ENCODE measurements at places on chromosomes 3 and 15.

DNA sequence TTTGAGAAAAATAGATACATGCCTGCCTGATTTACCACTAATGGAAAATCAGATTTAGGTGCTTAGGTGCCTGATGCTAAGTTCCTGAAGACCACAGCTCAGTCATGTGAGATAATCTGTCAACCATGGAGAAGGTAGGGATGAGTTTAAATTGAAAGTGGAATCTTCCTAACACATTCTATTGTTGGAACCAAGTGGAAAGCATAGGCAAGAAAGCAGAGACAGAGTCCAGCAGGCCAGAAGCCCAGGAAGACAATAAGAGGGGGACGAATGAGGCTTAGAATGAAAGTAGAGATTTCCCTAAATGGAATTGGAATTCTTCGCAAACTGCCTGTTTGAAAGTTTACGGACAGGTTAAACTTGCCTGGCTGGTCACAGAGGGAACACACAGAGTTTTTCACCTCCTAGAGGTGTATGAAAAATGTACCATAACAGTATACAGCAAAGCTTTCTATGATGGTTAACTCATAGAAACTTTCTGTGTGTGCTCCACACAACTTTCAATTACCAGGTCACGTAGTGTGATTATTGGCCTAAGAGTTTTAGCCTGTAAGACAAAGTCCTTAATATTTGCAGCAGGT is 453.8 kb upstream of the KCNMB2 start:
- DNase-seq: no peak

DNA sequence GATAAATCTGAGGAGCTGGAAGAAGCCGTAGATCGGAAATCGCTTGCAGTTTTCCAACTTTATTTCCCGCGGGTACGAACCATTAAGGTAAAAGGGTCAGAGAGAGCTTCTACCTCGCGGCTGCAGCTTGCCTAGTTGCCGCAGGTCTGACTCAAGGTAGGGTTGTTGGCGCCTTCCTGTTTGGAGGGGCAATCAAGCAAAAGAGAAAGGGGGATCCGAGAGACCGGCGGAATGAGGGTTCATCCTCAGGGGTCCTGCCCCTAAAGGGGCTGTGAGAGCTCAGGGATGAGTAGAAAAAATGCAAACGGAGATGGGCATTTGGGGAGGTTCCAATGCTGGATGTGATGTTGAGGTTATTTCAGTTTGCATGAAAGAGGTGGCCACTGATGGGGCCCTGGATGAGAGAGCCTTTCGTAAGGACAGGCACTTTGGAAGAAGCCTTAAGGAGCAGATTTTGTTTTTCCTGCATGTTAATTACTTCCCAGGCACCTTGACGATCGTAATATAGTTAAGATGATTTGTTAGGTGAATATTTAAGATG is 265.4 kb downstream of the CGGBP1 start:
- DNase-seq: no peak

- no peak for DNase-seq
Measured at GRCh38 chr15:98150536-98150935, 190.0 kb downstream of the ARRDC4 start.

DNA sequence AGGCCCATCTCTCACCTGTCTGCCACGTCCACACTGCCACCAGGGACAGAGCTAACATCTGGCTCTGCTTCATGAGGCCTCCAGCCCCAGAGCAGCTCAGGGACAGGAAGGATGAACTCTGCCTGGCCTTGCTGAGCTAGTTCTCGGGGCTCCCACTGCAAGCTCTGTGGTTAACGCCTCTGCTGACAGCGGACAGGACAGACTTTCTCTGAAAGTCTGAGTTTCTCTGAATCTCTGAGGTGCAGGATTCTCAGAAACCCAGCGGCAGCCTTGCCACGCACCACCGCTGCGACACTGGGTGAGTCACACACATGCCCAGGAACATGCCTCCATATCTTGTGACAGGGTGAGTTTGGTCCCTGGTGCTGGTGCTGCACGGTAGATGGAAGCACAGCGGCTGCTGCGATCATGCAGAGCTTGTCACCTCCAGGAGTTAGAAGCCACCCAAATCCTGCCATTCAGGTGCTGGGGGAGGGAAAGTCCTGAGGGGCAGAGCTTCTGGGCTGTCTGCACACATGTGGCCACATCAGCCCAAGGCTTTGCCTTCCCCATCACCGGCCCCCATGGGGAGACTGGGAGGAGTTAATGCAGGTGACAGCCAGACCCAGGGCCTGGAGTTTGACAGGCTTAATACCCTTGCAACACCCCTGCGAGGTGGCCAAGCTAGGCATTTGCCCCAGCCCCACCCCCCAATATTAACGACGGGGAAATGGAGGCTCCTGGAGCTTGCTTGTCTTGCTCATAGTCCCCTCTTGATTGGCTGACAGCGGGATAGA is 267.0 kb downstream of the PLCL2 start:
- DNase-seq: no peak

GRCh38 chr3:148930752-148931151 is 60.6 kb upstream of the GYG1 start:
- DNase-seq: peak; percentile 72

DNA sequence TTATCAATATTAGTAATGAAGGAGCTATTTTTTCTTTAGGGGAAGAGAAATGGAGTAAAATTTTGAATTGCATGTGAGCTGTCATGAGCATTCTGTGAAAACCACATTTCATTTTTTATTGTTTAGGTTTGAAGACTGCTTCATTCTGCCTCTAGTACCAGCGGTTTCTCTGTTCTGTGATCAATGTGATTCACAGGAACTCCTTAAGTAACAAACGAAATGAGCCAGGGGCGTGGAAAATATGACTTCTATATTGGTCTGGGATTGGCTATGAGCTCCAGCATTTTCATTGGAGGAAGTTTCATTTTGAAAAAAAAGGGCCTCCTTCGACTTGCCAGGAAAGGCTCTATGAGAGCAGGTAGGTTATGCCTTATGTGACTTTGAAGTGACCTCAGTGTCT is 13.0 kb downstream of the NIPA2 start:
- DNase-seq: no peak

- DNase-seq: no peak
Measured at GRCh38 chr15:92709110-92709790, 53.7 kb upstream of the FAM174B start.

- no peak for DNase-seq
Measured at GRCh38 chr15:67085237-67085817, 19.9 kb downstream of the SMAD3 start.

DNA sequence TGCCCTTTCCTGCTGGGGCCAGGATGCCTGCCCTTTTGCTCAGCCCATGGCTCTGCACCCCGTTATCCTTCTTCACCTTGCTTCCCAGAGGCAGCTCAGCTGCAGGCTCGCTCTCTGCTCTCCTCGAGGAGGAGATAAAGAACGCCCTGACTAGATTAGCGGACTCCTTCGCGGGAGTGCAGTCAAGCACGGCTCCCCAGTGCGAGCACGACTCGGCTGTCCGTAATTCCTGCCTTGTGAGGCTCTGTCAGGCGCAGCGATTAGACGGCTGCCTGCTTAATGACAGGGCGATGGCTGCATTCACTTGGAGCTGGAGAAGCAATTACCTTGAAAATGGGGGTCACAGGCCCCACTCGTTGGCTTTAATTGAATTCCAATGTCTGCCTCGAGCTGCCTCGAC is 25.9 kb downstream of the TLE3 start:
- DNase-seq: no peak

DNA sequence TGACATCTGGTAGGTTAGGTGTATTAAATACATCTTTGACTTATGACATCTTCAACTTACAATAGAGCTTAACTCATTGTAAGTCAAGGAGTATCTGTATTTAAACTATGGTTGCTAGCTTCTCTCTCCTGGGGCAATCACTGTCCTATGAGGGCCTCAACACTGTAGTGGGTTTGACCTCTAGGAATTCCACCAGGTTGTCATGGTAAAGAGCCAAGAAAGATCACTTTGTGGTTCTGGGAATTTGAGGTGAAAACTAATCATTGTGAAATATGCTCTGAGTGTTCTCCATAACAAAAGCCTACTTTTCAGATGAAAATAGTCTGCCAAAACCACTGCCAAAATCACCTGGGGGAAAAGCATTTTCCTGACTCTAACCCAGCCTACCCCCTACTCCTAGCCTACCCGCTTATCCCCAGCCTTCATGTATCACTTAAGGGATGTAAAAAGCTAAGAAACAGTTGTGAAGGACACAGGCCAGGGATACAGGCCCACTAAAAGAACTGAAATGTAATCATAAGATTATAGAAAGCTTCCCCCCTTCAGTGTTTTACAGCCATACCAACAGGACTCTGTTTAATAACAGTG is 723.8 kb downstream of the MECOM start:
- no peak for DNase-seq

DNA sequence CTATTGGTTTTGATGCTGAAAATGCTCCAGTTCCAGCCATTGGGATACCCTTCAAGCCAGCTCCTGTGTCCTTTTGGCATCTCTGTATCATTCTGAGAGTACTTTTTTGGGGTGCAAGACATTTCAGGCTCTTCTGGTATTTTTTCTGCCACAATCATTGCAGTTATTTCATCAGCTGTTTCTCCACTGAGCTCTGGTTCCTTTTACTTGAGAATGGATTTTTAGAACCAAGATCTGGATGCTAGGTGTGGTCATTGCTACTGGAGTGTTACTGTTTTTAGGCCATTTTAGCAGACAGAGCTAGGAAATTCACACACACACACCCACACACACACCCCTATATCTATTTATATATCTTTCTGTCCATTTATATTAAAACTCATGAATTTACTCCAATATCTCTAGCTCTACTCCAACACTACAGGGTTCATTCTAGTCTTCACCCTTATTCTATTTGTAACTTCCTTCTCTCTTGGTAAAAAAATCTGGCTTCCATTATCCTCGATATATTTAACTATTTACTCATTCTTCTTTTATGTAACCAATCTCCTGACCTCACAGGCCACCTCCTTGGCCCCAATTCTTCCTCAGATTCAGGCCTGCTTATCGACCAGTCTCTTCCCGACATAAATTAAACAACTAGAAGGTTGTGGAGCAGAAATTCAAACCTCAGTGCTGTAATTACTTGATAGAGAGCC is 17.0 kb downstream of the SLC35G2 start:
- DNase-seq: no peak
